Putamen (tissue), 1 donor: ENCODE measurements at places on chromosomes 5 and 9.

- no peak for DNase-seq
Observed at GRCh38 chr5:17228821-17229291, 11.4 kb downstream of the BASP1 start.

DNA sequence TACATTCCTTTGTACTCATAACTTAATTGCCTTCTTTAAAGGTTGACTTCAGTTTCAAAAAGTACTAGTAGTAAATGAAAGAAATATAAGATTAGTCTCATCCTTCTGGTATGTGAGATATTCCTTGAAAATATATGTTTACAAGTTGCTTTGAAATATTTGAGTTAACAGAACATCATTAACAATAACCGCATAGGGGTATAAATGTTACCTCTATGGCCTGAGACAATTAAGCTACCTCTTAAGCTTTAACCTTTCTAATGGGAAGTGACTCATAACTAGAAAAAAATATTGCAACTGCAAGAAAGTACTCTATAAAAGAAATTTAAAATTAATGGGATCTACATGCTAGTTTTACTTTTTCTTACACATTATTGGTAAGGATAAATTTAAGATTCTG is 399.0 kb downstream of the CDH10 start:
- DNase-seq: no peak

DNA sequence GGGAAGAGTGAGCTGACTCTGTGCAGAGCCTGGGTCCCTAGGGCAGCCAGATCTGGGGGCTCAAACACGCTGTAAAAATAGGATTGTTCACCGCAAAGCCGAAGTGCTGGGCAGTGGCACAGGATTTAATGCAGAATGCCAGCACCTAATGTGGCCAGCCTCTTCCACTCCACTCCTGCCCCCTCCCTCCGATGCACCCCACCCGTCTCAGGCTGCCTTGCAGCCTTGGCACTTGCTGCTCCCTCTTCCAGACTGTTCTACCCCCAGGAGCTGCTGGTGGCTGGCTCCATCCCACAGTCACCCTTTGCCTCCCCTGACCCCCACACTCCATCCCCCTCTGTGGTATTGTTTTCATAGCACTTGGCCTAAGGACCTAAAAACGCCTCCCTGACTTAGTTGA is 86.2 kb downstream of the SEMA4D start:
- DNase-seq: no peak

GRCh38 chr5:132470596-132470995 is 20.0 kb downstream of the IRF1 start:
- no peak for DNase-seq

DNA sequence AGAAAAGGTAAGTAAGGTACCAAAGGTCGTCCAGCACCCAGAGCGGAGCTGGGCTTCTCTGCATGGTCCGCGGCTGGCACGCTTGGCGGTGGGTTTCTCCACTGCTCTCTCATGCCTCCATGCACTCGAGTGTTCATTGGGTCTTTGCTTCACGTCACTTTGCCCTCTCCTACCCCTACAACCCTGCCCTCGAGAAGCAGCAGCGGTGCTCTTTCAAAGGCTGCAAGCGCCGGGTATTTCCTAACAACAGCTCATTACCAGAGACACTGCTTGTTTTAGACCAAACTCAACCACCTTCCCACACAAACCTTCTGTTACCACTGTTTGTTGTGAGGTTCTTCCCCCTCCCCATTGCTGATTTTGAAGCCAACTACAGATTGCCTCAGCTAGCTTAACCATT is 21.5 kb upstream of the ZBTB34 start:
- no peak for DNase-seq

DNA sequence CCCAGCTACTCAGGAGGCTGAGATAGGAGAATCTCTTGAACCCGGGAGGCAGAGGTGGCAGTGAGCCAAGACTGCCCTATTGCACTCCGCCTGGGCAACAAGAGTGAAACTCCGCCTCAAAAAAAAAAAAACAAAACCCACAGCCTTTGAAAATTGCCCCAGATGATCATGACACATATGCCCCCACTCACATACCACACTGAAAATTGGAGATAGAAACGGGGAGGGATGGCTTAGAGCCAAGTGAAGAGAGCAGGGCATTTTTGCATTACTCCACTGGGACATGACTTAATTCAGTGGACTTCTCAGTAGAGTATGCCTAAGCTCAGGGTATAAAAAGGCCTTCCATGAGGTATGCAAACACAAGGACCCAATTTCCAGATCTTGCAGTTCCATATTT is 309.3 kb downstream of the BNC2 start:
- no peak for DNase-seq

GRCh38 chr9:8331507-8332330 is 532.1 kb upstream of the DMAC1 start:
- no peak for DNase-seq

DNA sequence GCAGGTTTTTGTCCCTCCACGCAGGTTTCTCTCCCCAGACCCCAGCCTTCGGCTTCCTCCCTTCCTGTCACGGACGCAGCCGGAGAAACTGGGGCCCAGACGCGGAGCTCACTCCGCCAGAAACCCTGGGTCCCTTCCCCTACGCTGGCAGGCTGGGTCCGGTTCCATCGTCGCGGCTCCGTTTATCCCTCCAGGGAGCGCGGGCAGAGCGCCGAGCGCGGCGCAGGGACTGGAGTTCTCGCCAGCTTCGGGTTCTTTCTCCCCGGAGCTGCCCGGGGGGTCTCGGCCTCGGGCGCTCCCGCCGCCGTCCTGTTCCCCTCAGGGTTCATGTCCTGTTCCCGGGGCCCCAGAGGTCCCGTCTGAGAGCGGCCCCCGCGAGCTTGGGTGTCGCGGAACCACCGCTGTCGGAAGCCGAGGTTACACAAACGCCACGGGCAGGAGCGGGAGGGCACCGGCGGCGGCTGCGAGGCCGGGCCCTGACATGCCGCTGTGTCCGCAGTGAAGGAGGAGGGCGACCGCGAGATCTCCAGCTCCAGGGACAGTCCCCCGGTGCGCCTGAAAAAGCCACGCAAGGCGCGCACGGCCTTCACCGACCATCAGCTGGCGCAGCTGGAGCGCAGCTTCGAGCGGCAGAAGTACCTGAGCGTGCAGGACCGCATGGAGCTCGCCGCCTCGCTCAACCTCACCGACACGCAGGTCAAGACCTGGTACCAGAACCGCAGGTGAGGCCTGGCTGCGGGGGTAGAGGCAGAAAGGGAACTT is 4.6 kb downstream of the BARHL1 start:
- DNase-seq: no peak

DNA sequence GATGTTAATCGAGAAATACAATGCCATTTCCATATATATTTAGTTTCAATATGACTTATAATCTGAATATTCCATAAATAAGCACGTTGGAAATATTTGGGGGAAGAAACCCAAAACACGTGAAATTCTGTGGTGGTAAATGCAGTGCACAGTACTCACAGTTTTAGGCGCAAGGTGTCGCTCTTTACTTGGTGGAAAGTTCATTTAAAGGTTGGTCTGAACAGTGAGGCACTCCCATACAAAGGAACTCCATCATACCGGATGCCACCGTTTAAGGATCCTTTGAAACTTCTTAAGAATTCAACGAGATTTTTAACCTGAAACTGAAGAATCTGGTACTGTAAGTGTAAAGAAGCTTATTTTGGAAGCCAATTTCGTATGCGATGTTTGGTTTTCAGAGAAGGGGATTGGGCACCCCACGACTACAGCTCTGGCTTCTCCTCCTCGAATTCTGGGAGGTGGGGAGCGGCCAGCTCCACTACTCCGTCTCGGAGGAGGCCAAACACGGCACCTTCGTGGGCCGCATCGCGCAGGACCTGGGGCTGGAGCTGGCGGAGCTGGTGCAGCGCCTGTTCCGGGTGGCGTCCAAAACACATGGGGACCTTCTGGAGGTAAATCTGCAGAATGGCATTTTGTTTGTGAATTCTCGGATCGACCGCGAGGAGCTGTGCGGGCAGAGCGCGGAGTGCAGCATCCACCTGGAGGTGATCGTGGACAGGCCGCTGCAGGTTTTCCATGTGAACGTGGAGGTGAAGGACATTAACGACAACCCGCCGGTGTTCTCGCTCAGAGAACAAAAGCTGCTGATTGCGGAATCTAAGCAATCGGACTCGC is at the start of gene PCDHA11:
PCDHA11 (plus strand) TSS at position 237 of the 834 bp plus-strand sequence; CDS start at position 384, 147 bp downstream.
- DNase-seq: no peak
